Astrocyte of the cerebellum (primary cell): ENCODE measurements at places on chromosomes 6 and 20.

- no peak for DNase-seq
Measured at GRCh38 chr6:54094293-54094692, 16.9 kb upstream of the MLIP start.

GRCh38 chr6:122622479-122622878 is 12.3 kb downstream of the PKIB start:
- DNase-seq, result no peak

DNA sequence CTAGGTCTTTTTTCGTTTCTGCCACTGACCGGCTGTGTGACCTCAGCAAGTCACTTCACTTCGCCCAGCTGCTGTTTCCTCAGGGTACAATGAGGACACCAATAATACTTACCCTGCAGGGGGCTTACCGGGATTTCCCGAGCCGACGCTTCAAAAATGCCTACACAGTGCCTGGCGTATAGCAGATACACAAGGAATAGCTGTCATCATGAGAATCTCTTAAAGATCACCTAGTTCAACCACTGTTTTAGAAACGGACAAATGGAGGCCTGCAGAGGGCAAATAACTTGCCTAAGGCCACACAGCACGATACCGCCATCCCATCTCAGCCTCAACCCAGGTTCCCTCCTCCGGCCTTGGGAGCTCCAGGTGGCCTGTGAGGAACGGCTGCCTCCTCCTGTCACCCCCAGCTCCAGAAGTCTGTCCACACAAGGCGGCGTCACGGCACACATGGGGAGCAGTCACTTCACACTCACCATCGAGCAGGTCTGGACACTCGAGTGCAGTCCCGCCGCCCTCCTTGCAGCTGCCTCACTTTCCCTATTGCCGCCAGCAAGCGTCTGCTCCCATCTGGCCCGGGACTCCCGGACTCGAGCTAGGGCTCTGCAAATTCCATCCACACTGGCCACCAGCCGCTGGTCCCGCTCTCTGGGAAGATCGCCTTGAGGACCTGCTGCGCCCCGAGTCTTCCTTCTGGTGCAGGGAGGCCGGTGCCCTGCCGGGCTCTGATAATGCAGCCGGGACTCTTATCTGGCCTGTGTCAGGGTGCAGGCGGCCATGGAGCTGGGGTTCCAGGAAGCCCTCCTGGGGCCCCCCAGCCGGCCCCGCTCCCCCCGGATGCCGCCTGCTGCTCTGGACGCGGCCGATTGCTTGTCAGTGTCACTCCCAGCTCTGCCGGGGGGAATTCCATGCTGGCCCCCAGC is at the start of gene RIPOR3:
RIPOR3 (minus strand) TSS at position 893 of the 923 bp plus-strand sequence; CDS start at position 479, 414 bp downstream.
- DNase-seq, result no peak

DNA sequence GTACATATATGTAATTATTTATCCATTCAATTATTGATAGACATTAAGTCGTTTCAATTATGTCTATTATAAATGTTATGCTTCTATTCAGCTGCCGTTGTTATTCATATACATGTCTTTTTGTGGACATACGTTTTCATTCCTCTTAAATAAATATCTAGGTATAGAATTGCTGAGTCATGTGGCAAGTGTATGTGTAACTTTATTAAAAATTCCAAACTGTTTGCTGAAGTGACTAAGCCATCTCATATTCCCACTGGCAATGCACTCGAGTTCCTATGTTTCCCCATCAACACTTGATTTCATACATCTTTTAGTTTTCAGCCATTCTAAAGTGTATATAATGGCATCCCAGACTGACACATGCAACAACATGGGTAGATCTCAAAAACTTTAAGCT is 739.7 kb upstream of the POU3F2 start:
- DNase-seq, result no peak

- peak; percentile 20 for DNase-seq
Measured at GRCh38 chr6:166989427-166990032, 9.7 kb upstream of the CEP43 start.
